ENCODE measurements at places on chromosomes 2 and 18.

DNA sequence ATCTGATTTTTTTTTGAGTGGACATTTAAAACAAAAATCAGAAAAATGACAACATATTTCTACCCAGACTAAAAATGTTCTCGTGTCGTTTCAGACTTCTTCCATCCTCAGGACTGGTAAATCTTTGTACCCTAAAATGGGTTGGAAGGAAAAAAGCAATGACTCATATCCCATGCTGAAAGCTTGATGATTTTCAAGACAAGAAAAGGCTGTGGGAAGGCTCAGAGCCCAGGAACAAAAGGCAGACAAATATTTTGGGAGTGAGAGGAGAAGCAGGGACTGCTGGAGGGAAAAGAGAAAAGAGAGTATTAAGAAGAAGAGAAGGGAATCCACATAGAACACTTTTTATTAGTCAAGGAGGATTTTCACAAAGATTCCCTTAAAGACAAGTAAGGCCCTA, 77.1 kb upstream of the CTAGE1 start:
- no peak for DNase-seq

DNA sequence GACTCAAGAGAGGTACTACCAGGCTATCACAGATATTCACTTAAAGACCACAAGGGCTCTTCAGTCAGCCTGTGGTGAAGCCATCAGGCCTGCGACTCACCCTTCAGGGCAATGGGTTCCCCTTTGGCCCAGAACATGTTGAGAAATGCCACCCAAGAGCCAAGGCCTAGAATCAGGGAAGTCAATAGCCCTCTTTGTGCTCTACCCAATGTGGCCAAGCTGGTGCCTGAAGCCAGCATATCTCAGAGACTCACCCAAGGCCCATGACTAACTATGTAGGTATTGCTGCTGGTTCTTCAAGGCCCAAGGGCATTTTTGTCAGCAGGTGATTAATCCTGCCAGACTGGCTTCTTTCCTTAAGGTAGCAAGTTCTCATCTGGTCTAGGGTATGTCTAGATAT, 338.9 kb upstream of the SETBP1 start:
- DNase-seq = no peak

DNA sequence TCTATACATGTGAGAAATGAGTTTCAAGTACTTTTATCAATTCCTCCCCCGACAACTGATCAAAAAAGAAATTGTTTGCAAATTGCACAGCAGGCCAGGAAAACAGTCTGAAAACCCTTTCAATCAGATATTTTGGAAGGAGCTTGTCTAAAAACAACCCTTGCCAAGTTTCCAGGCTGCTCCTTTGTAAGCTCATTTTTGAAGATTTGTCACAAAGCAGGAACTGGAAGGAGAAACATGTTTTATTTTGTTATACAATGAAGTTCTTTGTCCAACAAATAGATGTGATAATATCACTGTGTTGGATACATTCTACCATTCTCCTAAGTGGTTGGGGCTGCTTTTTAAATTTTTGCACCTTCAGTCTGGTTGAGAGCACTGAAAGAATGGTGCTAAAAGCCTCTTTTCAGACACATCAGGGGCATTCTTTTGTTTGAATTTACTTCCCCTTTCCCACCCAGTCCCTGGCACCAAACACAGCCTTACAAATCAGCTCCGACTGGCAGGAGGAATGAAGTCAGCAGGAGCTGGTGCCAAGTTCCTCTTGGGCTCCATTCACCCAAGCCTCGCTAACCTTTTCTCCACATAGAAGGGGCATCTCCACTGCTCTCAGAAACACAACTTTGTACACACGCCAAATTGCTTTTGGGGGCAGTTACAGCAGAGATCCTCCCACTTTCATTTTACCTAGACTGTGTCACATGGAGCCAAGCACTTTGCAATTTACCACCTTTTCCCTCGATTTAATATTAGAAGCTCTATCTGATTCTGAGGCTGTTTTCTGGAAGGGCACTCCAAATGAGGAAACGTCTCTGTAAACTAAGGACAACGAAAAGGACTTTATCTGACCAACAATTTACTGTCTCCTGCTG, 88.0 kb downstream of the C1D start:
- no peak for DNase-seq

DNA sequence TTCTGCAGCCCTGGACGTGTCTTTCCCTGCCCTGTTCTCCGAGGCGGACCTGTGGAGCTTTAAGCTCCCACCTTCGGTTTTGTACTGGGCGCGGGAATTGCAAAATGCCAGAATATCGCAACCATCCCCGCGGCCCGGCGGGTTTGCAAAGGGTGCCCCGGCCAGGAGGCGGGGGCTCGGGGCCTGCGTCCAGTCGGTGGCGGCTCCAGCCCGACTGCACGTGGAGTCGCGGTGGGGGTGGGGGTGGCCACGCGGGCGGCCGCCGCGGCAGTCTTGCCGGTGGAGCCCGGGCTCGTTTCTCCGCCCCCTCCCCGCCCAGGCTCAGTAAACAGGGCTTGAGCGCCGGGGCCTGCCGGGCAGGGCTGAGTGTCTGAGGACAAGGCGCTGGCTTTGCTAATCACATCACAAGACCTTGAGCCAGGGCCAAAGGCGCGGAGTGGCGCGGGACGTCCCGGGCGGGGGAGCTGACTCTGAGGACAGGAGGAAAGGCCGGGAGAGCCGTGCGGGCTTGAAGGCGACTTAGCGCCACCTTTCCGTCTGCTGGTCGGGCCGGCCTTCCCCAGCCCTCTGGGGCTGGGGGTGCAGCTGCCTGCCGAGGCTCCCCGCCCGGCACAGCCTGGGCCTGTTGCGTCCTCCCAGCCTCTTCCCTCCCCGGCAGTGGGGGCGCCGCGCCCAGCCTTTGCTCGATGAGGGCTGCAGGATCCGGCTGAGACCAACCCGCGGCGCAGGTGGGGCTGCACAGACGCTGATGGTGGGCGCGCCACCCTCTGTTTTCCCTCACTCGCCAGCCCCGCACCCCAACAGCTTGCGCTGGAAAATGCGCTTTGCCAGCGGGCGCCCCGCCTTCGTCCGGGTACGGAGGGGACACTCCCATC, 786 bp upstream of the ZFP36L2 start:
- no peak for DNase-seq

- DNase-seq = no peak
Measured at GRCh38 chr2:235411905-235412485, 81.8 kb upstream of the AGAP1 start.

DNA sequence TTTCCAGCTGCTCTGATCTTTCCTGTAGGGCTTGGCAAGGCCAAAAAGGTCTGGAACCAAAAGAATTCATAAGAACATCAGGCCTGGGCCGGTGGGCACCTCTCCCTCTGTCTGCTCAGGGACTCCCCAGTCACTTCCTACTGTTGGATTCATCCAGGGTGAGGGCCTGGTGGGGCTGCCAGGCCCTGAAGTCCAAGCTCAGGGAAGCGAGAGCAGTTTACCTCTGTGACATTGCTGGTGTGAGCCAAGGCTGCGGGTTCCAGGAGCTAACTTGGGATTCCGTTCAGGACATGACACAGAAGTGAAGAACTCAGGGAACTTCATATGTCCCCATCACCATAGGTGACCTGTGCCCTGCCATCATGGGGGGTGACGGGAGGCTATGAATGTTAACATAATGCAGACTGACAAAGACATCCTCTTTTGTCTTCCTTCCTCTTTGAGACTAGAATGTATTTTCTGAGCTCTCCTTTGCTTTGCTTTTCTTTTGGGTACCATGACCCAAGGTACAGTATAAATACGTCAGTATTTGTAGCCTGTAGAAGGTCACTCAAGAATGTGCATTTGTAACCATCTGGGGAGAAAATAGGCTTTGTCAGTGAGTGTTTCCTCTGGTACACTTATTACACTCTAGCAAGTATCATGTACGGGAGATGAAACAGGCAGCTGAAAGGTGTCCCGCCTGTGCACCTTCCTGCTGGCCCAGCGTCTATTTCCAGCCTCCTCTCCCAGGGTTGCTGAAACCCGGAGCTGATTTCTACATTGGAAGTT, 130.5 kb upstream of the SLC1A4 start:
- DNase-seq = no peak

DNA sequence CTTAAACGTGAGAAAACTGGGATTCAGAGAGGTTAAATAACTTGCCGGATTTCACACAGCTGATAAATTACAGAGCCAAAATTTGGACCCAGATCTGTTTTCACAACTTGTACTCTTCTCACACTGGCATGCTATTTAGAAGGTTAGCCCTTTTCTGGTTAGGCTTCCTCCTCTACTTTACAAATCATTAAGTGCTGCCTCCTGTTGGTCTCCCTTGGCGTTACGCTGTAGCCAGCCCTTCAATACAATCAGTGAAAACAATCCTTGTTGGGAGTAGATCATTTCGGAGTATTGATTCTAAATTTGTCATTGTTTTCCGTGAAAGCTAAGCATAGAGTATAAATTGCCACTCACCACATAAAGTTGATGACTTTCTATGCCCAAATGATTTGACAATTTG, 153.5 kb downstream of the ARHGAP15 start:
- no peak for DNase-seq

DNA sequence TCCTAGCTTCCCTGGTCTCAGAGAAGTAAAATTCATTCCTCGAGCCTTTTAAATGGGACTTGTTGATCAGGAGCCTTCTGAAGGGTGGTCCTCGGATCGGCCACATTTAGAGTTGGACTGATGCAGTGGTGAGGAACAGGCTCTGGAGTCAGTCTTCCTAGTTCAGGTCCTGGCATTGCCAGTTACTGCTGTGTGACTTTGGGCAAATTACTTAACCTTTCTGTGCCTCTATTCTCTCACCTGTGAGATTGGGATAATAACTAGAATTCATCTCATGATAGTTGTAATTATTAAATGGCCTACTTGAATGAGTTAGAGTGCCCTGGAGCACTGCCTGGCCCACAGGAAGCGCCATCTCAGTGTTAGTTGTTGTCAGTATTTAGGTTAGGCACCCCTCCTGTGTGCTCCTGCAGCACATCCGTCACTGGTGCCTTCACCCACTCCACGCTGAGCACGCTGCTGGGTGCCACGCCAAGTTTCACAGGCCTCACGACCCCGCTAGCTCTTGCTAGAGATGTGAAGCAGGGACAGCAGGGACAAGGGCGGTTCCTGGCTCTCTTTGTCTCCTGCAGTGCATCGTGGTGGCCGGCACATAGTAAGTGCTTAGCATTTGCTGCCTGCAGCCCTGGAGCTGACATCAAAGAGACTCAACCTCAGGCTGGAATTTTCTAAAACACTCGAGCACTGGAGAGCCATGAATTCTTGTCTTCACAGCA, 122.9 kb downstream of the FAM210A start:
- DNase-seq = no peak

DNA sequence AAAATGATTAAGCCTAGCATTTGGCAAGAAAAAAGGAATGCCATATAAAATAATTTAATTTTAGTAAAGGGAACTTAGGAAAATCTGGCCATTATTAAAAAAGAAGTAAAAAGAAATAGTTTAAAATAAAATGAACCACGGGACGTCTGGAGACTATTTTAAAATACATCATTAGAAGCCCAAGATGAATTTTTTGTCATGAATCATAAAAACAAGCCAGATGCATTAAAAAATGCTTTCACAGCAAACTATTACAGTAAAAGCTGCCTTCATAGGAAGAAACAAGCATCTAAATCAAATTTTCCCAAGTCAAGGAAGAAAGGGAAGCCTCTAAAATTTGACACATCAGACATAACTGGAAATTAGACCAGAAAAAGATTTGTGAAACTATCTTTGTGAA, 33.0 kb downstream of the COL5A2 start:
- DNase-seq = no peak

DNA sequence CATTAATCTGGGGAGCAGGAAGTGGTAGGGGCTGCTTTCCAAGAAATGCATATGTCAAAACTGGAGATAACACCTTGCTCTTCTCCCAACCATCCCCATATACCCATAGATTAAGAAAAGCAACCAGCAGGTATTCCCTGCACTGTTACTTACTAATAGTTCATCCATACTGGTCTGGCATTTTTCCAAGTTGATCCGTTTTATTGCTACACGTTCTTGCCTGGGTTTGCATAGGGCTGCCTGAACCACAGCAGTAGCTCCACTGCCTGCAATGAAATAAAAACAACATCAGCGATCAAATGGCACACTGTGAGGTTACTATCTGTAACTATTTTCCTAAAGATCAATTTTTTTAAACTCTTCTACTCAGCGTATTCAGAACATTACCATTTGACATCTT, 65.6 kb downstream of the STK39 start:
- DNase-seq = no peak

- DNase-seq = no peak
Measured at GRCh38 chr18:32683044-32683443, 89.8 kb downstream of the KLHL14 start.

DNA sequence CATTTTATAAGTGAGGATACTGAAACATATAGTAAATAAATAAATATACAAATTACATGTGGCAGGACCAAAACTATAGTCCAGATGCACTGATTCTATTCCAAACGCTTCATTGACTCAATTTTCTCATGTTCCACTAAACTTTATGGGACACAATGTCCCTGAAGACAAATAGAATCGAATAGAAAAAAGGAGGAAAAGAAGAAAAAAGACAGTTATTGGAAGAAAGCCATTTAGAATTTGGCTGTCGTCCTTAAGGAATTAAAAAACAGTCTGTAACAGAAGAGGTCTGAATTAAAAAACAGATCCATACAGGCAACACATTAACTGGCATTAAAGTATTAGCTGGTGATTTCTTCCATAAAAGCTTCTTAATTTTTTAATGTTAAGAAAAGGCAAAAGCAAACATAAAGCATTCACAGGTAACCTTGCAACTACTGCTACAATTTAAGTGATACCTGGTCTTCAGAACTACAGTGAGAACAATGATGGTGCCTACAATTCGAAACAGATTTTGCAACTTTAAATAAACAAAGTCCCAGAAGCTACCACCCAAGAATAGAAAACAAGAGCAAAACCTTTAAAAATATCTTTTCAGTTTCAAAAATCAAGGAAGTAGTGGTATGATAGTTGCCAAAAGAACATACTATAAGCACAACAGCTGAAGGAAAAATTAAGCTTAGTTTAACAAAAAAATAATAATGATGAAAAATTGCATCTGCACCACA, 17.4 kb upstream of the CHAC2 start:
- DNase-seq = no peak

DNA sequence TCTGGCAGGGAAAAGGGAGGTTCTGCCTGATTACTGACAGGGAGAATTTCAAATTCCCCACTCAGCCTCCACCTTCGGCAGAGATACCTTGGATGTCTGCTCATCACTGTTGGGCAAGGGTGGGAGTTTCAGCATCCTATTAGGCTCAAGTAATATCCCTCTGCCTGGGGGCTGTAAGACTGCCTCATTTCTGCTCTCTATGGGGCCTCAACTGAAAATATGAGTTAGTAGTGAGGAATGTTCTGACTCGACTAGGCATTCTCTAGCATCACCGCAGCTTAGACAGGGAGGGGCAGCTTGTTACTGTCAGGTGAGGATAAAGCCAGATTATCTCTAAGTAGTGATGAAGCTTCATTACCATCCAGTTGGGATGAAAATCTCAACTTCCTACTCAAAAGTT, 87.7 kb upstream of the LRP1B start:
- no peak for DNase-seq
